Activated T-helper 2 cell treated with anti-CD3 and anti-CD28 coated beads, Interferon-gamma antibody, Interleukin-2, Interleukin-4, amounts not matched to agents 10 μg/mL and 5 μg/mL and 100 μg/mL, durations not matched to agents 14 hours and 24 hours and 36 hours (primary cell): ENCODE measurements at places on chromosomes 5 and 9. TPM values are rescaled to one million over a fixed set of nuclear protein-coding genes. Genes with fewer than 3 reads are reported as not detected.
A peak's percentile ranks its signal among the peaks of the same experiment; 100 is the strongest.

DNA sequence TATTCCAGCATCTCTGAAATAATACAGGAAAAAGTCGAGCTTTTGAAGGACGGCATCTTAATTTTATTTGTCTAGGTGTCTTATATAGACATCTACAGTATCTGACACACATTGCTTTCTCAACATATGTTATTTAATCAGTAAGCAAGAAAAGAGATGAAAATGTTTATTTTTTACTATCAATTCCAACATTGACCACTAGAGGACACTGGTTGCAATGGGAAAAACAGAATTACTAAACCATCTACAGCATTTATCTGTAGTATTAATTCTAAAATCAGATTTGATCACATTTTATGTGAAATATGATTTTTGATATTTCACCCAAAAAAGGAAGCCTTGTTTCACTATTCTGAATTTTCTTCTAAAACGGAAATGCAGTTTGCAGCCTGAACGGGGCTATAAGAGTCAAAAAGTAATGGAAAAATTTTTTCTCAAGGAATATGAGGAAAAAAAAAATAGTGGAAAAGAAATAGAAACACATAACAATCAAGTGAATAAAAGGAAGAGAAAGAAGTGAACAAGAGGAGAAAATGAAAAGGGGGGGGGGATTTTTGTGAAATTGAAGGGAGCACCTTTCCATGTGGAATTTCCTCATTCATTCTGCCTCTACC lies 98.6 kb downstream of the OSTF1 start:
- DNase-seq = no peak

The WDR38 gene
- total RNA-seq = not detected in 2 replicates

DNA sequence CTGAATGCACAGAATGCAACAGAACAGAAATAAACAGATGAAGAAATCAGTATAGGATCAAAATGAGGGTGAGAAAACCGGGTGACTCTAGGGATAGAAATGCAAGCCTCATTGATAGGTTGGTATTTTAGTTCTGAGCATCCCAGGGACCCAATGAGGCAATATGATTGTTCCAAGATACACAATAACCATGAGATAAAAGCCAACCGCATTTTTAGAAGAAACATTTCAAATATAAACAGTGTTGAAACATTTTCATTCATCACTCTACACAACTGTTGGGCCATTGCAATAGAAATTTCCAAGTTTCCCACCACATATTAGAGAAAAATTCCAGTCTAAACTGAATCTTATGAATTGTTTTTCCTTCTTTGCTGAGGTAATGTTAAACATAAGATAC lies 452.3 kb upstream of the PTGER4 start:
- no peak for DNase-seq

- DNase-seq = no peak
Measured at GRCh38 chr5:41878173-41878572, 7.9 kb upstream of the OXCT1 start.

- DNase-seq = no peak
Measured at GRCh38 chr5:168699002-168699401, 119.8 kb upstream of the PANK3 start.

DNA sequence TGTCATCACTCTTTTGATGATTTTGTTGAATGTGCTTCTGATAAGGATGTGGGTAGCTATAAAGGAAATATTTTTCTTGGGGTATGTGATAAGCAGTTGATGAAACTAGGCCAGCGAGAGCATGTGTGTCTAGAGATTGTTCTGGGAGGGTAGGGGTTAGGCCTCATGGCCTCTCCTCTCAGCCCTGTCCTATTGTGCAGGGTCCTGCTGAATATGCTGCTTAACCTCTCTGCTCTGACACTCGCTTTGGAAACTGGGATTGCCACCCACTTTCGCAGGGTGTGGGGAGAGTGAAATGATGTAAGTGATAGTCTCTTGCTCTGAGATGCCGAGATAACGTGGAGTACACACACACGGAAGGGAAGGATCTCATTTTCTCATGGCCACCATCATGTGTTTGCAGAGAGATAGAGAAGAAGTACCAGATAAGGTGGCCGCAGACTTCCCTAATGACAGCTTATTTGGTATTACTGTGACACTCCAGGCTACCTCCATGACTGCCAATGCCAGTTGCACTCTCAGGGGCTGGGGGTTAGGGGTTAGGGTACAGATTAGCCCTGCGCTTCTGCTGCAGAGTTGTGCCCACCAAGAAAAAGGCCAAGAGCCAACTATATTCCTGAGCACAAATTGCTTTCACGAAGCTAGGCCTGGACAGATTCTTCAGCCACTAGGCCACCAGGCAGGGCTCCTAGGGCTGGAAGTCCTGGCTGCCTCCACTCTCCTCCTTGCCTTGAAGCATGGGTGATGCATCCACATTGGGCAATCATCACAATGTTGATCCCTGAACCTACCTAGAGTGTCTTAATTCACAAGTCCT lies 25.2 kb upstream of the TNFAIP8 start:
- peak; percentile 71 for DNase-seq

GRCh38 chr5:109506556-109506955 lies 96.8 kb upstream of the PJA2 start:
- no peak for DNase-seq

- DNase-seq = peak; percentile 30
Measured at GRCh38 chr5:74326571-74327338, 313.8 kb downstream of the ENC1 start.

The PCDHGA9 gene
- total RNA-seq = 0.23 and 0.32 TPM in 2 replicates

GRCh38 chr5:145160679-145161078 lies 674.5 kb downstream of the PRELID2 start:
- no peak for DNase-seq

The STING1 gene
- 167 and 169 TPM in 2 replicates for total RNA-seq

GRCh38 chr5:32330126-32330971 lies 17.6 kb upstream of the MTMR12 start:
- no peak for DNase-seq

The PCSK1 gene
- total RNA-seq = not detected in 2 replicates

GRCh38 chr5:124935065-124935464 lies 188.6 kb upstream of the ZNF608 start:
- no peak for DNase-seq

The MYMK gene
- not detected in 2 replicates for total RNA-seq

The CAVIN4 gene
- 0.23 and 0.34 TPM in 2 replicates for total RNA-seq

DNA sequence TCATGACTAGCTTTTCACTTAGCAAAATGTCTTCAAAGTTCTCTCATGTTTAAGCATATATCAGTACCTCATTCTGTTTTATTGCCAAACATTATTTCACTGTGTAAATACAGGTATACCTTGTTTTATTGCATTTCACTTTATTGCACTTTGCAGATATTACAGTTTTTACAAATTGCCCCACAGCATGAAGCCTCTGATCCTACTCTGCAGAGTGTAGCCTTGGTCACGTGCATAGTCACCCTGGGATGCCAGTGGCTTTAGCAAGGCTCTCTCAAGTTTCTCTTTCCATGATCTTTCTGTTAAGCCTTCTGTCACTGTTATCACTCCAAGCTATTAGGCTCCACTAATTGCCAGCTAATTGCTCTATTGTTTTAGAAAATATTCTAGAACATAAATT lies 182.2 kb upstream of the GRIA1 start:
- no peak for DNase-seq

The PCDHB12 gene
- total RNA-seq = not detected in 2 replicates

DNA sequence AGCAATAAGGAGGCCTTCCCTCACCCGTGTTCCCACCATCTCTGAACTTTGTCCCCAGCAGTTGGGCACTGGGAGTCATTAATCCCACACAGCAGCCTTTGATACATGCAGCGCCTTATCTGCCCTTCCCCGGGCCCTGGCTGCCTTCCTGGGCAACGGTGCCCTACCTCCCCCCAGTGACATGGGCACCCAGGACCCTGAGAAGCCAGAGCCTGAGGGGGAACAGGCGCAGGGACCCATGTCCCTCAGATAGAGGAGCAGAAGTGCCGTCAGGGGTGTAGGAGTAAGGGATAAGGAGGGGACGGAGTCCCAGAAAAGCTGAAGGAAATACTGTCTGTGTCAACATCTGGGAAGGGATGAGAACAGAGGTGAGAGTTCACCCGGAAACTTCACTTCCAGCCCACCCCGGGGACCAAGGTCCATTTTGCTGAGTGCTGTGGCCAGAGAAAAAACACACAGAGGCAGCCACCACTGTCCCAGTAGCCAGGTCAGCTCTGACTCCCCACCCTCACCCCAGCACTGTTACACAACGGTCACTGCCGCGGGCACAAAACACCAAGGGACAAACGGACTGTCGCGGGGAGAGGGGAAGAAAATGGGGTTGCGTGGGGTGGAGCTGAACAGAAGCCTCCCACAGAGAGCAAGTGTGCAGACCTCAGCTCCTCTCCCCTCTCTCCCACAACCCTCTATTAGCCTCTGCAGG lies 3.8 kb downstream of the PCDH1 start:
- no peak for DNase-seq

The CDH6 gene
- not detected in 2 replicates for total RNA-seq

DNA sequence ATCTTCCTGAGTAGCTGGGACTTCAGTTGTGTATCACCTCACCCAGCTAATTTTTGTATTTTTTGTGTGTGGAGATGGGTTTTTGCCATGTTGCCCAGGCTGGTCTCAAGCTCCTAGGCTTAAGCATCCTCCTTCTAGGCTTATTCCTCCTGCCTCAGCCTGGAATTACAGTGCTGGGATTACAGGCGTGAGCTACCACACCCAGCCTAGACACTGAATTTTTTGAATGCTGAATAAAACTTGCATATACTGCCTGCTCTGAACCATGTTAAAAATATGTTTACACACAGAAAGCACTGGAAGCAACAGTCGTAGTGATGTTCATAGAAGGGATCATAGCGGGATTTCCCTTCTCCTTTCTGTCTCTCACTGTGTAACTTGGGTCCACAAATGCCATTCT lies 121.3 kb upstream of the ICE1 start:
- DNase-seq = no peak

The CLIC3 gene
- total RNA-seq = not detected in 2 replicates

The SV2C gene
- total RNA-seq = 0.05 and 0.32 TPM in 2 replicates

The IL4 gene
- total RNA-seq = 21.6 and 25.8 TPM in 2 replicates

DNA sequence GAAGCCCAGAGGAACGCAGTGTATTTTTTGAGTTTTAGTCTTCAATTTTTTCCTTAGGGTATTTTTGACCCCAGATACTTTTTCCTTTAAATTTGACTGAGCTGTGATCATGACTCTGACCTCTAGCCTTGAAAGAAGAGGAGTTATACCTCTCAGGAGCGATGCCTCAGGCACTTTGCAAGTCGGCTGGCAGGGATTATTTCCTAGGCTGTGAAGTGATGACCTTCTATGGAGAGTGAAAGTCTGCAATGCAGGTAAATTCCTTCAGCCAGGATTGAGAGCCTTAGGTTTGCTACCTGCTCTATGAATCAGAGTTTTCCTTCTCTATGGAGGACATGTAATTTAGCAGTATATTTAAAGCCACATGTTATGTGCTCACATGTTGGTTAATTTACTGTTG lies 10.8 kb upstream of the NUDT12 start:
- no peak for DNase-seq
